ENCODE measurements at places on chromosomes 2 and 18.

DNA sequence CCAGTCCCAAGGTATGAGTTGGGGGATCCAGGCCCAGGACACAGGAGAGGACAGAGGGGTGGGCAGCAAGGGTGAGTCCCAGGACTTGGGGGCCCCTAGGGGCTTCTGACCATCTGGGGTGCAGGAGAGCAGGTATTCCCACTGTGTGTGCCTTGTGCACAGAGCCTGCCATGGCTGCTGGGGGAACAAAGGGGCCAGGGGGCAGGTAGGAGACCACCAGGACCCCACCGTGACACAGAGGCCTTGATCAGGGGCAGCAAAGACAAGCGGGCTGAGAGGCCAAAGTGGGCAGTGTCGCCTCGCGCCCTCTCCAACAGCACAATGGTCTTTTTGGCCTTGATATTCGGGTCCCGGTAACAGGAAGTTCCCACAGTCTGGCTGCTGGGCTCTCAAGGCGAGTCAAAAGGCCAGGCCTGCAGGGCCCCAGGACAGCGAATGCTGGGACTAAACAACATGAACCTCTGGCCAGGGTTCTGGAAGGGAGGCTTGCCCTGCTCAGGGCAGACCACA is 12.3 kb upstream of the GPR17 start:
- DNase-seq: no peak

DNA sequence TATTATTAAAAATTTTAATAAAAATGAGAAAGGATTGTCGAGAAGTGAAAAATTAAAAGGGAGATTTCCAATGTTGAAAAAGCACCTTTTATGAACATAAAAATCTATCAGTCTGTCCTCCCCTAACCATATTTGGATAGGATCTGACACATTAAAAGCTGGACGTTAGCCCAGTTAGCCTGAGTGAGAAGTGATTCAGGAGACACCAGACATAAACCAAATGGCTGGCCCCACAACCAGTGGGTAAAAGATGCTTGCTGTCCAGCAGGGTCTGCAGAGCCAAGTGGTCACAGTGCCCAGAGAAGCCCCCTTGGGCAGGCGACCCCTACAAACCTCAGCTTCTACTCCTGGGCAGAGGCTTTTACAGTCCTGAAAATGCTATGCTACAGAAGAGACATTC is 253.8 kb upstream of the LYPD1 start:
- DNase-seq: no peak

- DNase-seq: no peak
Measured at GRCh38 chr2:180368881-180369280, 361.8 kb upstream of the CWC22 start.

DNA sequence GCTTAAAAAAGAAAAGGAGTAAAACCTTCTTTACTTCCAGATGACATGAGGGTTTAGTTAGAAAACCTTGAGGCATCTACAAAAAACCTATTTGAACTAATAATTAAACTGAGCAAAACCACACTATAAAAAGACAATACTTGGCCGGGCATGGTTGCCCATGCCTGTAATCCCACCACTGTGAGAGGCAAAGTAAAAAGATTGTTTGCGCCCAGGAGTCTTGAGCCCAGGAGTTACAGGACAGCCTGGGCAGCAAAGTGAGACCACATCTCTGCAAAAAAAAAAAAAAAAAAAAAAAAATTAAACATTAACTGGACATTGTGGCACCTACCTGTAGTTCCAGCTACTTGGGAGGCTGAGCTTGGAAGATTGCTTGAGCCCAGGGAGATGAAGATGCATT is 502.8 kb upstream of the LRRTM4 start:
- no peak for DNase-seq

- no peak for DNase-seq
Measured at GRCh38 chr2:123840016-123840415, 185.1 kb upstream of the CNTNAP5 start.

DNA sequence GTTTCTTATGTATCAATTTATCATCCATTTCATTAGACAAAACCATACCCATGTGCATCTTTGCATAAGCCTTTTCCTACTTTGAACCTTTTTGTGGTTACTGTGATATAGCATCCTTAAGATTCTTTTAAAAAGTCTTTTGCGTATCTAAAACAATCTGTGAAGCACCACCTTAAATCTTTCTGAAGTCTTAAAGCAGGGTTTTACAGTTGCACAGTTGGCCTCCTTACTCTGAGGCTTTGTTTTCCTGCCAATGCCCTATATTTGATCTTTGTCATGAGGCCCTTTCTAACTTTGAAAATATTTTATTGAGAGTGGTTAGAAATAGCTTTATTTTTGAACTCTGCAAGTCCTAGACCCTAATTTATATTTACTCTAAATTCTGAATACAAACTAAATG is 163.4 kb upstream of the MAP3K20 start:
- no peak for DNase-seq

GRCh38 chr18:44897411-44897810 is 216.7 kb downstream of the SETBP1 start:
- no peak for DNase-seq

GRCh38 chr2:70044290-70045040 is 42.8 kb upstream of the PCBP1 start:
- DNase-seq: no peak

DNA sequence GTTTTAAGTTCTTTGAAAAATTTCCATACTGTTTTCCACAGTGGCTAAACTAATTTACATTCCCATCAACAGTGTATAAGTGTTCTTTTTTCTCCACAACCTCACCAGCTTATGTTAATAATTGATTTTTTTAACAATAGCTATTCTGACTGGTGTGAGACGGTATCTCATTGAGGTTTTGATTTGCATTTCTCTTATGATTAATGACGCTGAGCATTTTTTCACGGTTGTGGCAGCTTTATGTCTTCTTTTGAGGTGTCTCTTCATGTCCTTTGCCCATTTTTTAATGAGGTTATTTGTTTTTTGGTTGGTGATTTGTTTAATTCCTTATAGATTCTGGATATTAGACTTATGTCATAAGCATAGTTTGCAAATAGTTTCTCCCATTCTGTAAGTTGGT is 997.9 kb downstream of the SUCLG1 start:
- DNase-seq: no peak

- no peak for DNase-seq
Measured at GRCh38 chr2:74130211-74130995, 17.3 kb downstream of the BOLA3 start.

GRCh38 chr2:207902821-207903220 is 122.5 kb downstream of the PLEKHM3 start:
- DNase-seq: no peak

- no peak for DNase-seq
Measured at GRCh38 chr18:26919627-26920026, 54.1 kb upstream of the AQP4 start.

- DNase-seq: no peak
Measured at GRCh38 chr2:196205881-196206435, 34.6 kb upstream of the STK17B start.

DNA sequence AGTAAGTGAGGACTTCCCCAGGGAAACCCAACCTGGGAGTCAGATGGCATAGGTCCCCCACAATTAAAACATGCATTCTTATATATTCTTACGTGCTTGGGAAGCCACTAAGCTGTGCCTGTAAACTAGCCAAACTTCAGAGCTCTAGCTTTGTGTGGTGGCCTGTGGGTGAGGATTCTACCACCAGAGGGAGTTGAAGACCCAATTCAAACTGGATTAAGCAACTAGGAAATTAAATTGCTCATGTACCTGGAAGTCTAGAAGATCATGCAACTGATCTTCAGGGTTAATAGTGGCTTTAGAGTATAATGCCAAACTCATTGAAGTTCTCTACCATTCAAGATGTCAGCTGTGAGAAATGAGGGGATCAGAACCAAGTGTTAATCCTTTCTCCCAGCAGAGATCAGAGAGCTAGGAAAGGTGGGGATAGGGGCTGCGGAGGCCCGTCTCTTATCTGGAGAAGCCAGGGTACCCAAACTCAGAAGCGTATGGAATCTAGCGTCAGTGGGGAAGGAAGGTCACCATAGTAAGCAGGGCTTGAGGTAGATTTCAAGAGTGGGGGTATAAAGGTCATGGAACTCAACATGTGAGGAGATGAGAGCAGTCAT is 53.2 kb upstream of the CCDC85A start:
- DNase-seq: no peak

GRCh38 chr2:10285556-10286198 is 17.0 kb upstream of the HPCAL1 start:
- DNase-seq: no peak

GRCh38 chr2:33215299-33215698 is 261.1 kb upstream of the RASGRP3 start:
- DNase-seq: no peak

DNA sequence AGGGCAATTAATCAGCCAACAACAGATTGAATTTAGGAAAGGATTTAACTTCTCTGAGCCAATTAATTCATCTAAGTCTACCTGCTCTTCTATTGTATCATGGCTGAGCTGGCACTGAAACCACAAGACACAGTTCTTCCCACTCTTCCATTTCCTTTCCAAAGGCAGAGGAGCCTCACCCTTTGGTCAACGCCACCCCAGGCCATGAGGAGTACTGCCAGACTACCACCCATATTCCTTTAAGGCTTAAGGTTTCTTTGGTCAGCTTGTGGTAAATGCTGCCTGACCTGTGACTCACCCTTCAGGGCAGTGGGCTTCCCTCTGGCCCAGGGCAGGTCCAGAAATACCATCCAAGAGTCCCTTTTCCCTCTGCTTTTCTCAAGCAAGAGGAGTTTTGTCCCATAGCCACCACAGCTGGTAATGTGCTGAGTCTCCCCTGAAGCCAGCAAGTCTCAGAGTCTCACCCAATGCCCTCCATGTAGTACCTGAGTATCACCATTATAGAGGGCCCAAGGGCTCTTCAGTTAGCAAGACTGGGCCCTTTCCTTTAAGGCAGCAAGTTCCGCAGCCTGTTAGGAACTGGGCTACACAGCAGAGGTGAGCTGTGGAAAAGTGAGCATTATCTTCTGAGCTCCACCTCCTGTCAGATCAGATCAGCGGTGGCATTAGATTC is 900.5 kb upstream of the CRIM1 start:
- no peak for DNase-seq

DNA sequence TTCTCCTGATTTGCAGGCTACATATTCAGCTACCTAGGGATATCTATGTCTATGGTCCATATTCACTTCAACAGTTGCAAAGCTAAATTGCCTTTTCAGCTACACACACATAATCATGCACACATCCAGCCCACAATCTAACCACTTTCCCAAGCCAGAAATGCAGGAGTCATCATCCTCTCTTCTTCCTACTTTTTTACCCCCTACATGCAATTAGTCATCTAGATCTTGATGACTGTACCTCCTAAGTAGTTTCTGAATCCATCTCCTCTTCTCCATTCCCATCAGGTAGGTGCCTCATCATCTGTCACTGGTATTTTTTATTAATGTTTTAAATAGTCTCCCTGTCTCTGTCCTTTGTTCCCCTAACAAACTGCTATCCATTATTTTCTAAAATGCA is 23.7 kb upstream of the SPRED2 start:
- no peak for DNase-seq

All from activated CD4-positive, alpha-beta T cell treated with anti-CD3 and anti-CD28 coated beads for 1 hour (primary cell).